ENCODE measurements at places on chromosomes 2 and 18.

- no peak for DNase-seq
Measured at GRCh38 chr2:43906448-43907109, 67.8 kb downstream of the ABCG8 start.

DNA sequence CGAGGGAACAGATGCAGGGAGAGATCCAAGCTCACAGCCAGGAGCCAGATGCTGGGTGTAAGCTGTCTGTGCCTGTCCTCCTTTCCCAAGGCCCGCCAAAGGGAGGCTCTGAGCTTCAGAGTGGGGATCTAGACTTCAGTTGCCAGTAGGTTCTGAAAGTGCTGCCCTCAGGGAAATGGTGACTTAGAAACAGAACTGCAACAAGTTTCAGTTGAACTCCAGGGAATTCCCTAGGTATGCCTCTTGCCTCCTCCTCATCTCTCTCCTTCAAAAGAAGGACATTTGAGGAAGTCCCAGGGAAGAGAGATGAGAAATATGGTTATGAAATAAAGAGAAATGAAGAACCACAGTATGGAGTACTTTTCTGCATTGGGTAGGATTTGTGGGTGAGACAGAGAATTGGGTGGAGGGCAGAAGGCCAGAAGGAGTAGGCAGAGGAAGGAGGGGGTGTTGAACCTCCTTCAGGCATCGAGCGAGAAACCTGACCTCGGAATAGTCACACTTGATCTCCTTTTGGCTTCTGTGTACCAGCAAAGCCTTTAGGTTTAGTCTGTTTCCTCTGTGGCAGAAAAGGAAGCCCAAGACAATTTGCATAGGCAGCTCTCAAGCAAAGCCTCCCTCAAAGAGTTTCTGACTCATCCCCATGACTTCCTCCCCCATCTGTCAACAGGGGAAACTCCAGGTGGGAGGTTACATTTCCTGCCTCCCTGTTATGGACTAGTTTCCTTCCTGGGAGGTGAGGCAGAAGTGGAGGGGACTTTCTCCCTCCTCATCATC is 45.7 kb downstream of the QPCT start:
- DNase-seq = peak; percentile 79

DNA sequence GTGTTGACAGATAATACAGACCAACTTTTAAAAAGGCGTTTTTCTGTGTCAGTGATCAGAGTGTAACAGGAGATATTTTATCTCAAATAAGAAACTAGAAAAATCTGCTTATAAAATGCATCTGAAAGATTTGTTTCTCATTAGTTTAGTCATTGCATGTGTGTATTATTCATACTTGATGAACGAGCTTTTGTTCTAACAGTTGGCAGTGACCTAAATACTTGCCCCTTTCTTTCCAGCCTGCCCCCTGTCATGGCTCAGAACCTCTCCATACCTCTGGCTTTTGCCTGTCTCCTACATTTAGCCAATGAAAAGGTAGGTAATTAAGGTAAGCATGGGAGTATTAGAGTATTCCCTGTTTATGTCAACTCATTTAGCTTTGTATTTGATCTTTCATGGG is 33.6 kb downstream of the NCAPH start:
- no peak for DNase-seq

DNA sequence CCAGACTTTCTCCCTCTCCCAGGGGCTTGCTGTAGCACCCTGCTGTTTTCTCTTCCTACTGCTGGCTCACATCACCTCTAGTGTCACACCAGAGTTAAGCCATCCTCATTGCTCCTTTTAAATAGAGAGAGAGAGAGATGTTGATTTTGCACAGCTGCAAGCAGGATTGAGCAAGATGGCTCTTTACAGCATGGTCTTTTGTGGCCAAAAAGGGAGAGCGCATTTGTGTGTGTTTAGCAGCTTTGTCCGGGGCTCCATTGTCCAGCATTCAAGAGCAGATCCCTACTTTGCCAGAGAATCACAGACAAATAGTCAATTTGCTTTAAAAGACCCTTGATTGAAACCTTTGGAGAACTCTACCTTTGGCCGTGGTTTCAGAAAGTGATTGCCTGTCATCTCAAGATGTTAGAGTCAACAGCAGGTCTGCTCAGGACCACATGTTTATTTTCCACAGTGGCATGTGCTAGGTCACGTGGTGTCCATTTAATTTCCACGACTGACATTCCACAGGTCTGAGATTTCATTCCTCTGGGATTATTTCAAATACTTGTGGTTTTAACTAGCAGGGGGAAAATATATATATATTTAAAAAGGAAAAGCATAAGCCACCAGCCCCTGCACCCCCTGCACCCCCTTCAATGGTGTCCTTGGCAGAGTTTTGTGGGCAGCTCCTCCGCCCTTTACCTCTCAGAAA is 359.9 kb upstream of the SLC14A2 start:
- no peak for DNase-seq

- no peak for DNase-seq
Measured at GRCh38 chr2:239544143-239544917, 143.5 kb upstream of the HDAC4 start.

DNA sequence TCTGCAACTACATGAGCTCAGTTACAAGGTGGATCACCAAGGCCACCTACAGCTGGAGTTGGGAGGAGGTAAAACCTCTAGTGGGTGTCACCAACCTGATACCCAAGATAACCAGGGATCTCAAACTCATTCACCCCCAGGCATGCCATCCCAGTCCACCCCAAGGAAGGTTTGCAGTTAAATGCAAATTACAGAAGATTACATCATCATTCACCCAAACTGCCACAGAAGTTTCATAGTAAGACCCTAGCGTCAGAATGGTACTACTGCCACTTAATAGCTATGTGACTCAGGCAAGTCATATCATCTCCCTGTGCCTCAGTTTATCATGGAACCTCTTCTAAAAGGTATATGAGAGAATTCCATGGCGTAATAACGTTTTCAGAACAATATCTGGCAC is 111.2 kb downstream of the MYO5B start:
- no peak for DNase-seq

DNA sequence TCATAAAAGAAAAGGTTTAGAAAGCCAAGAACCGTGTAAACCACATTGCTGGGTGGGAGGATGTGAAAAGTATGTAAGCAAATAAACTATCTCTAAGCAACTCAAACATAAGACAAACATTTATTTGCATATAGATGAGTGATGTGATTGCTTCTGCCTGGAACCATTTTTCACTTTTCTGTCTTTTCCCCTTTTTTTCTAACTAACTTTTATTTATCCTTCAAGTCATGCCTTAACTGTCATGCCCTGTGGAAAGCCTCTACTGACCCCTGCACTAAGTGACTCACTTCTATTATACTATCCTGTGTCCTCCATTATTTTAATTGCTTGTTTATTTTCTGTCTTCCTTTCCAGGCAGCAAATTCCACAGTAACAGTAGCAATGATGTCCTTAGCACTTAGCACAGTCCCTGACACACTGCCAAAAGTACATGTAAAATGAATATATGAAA is 87.5 kb upstream of the CTAGE1 start:
- no peak for DNase-seq

- no peak for DNase-seq
Measured at GRCh38 chr18:79199691-79200374, 130.6 kb downstream of the ATP9B start.

GRCh38 chr2:158047156-158047611 is 54.5 kb upstream of the UPP2 start:
- no peak for DNase-seq

GRCh38 chr18:58911766-58912165 is 47.1 kb downstream of the ZNF532 start:
- DNase-seq = no peak

DNA sequence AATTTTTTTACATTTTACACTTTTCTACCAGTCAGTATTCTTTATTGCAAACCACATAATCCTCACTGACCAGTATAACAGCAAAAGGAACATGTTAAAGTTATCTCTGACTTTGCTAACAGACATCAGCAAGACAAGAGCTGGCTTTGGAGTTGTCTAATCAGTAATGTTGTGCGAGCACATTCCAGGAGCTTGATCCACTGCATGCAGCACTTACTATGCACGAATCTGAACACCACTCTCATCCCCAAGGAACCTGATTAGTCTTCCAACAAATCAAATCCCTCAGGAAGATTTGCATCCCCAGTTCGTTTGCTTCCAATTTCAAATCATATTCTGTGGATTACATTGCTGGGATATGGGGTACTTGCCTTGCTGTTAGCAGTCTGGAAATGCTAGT is 269.3 kb upstream of the EPC2 start:
- DNase-seq = no peak

GRCh38 chr2:54279385-54279784 is 23.4 kb upstream of the TSPYL6 start:
- DNase-seq = no peak

GRCh38 chr18:7824970-7825369 is 257.9 kb downstream of the PTPRM start:
- DNase-seq = no peak

DNA sequence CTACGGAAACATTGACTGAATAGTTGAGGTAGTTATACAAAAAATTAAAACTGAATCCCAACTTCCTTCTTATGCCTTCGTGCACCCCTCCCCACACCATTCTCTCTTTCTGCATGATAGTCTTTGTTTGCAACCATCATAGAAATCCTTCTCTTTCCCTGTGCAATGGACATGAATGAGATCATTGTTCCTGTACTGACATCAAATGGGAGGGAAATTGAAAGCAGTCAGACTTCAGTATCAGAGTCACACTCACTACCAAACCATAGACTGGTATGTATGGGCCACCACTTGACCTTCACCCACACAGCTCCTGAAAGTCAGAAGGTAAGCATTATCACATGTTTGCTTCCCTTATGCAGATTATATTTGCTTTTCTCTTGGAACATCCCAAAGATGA is 782.8 kb downstream of the BCL11A start:
- DNase-seq = no peak

DNA sequence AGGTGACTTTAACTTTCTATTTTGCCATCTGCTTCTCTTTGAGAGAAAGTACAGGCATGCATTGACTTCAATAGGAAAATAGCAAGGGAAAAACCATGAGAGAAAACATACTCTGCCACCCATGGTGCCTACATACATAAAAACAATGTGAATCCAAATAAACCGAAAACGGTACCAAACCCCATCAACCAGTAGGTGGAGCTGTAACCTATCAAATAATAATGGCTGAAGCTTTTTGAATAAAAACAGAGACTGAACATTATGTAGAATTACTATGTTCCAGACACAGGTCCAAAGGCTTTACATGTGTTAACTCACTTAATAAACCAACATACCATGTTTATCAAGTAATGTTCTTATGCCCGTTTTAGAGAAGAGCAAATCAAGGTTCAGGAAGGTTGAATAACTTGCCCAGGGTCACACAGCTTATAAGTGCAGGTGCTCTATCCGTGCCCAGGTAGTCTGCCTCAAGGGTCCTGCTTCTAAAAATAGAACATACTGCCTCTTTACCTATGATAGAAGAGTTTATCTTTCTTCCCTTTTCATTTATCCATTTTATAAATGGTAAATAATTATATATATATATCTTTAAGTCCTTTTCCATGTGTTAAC is 293.9 kb upstream of the SYT4 start:
- DNase-seq = no peak

DNA sequence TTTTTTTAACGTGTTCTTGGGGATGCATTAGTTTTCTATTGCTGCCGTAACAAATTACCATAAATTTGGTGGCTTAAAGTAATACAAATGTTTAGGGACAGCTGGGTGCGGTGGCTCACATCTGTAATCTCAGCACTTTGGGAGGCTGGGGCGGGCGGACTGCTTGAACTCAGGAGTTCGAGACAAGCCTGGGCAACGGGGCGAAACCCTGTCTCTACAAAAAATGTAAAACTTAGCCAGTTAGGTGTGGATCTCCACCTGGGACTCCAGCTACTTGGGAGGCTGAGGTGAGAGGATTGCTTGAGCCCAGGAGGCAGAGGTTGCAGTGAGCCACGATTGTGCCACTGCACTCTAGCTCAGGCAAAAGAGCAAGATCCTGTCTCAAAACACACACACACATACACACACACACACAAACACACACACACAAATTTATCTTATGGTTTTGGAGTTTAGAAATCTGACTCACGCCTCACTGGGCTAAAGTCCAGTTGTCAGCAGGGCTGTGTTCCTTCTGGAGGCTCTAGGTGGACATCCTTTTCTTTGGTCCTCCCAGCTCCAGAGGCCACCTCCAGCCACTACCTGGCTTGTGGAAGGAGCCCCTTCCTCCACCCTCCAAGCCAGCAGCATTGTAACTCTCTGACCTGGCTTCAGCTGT is 76.1 kb downstream of the SEPTIN10 start:
- no peak for DNase-seq

GRCh38 chr18:48486754-48487153 is 52.1 kb upstream of the CTIF start:
- no peak for DNase-seq

- no peak for DNase-seq
Measured at GRCh38 chr2:150421126-150421651, 66.3 kb downstream of the RND3 start.

DNA sequence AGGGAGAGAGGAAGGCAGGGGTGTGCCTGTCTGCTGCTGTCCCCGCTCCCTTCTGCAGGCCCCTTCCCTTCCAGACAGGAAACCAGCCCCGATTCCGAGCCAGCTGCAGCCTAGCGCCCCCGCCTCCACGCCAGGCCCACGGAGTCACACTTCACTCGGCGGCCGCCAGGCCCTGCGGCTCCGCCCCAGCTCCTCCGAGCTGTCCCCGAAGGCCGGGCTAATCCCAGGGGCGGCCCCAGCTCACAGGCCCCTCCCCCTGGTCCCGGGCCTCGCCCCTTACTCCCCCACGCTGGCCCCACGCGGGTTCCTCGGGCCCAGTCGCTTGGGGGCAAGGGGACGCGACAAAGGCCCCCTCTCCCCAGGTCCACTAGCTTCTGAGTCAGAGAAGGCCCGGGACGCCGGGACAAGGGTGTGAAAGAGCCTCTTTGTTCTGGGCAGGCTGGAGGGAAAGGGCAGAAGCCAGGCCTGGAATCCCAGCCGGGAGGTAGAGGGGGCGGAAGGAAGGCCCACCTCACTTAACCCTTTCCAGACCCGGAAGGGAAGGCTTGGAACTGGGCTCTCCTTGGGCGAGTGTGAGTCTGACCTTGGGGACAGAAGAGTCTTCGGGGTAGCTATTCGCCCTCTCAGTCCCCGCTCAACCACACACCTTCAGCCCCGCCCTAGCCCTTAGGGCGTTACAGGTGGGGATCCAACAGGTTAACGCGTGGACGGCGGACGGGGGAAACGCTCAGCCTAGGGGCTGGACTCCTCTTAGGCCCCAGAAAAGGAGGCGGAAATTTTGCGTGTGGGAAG is 1.2 kb downstream of the RTKN start:
- peak; percentile 49 for DNase-seq

GRCh38 chr2:176118601-176119339 is 2.2 kb downstream of the HOXD10 start:
- no peak for DNase-seq
